Stimulated activated CD4-positive, alpha-beta T cell treated with anti-CD3 and anti-CD28 coated beads, Interleukin-4, amount 100 ng/mL, for 48 hours (primary cell): ENCODE measurements at places on chromosomes 16 and 17.

DNA sequence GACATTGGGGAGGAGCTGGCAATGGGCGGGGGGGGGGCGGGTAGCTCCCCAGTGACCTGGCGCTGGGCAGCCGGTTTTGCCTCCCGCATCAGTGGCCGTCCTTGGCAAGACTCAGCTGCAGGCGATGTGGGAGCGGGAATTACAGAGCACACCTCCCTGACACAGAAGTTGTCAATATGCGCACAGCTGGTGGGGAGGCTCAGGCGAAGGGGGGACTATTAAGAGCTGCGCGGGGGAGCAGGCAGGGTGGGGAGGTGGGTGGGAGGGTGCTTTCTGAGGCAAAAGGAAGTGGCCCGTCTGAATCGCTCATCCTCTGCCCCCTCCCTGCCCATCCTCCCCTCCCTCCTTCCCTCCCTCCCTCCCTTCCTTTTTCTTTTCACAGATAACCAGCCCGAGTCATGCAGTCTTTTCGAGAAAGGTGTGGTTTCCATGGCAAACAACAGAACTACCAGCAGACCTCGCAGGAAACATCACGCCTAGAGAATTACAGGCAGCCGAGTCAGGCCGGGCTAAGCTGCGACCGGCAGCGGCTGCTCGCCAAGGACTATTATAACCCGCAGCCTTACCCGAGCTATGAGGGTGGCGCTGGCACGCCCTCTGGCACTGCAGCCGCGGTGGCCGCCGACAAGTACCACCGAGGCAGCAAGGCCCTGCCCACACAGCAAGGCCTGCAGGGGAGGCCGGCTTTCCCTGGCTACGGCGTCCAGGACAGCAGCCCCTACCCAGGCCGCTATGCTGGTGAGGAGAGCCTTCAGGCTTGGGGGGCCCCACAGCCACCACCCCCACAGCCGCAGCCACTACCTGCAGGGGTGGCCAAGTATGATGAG, 44.0 kb downstream of the SREBF1 start:
- DNase-seq: peak; percentile 23

DNA sequence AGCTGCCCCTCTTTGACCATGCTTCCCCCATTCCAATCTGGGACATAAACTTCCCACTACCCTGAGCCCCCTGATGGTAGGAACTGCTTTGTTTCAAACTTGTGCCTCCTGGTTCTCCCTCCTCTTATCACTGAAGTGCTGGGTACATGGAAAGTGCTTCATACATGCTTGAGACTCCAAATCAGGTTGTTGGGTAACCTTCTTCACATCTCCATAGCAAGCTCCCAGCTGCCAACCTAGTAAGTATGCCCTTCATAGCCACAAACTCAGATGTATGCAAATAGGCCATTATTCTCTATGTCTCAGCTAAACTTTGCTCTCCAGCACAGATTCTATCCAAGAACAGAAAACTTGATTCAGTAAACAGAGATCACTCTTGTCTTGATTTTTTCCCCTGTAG, 310.6 kb upstream of the IRX3 start:
- DNase-seq: no peak

DNA sequence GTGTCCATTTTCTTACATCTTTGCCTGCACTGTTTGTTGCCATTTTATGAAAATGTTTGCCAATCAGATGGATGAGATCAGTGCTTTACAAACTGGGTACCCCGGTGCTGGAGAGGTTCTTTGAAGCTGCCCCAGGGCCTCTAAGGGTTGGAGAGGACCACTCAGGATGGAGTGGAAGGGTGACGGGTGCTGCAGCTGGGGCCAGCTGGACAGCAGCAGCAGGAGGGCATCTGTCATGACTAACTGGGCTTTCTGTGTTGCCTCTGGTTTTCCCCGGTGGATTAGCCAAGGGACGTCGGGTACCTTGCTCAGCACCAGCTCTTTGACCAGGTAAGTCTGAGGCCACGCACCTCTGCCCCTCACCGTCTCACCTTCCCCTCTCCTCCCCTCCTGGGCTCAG, 12.3 kb downstream of the KDM8 start:
- DNase-seq: no peak

GRCh38 chr17:41527063-41528023, 765 bp downstream of the KRT19 start:
- no peak for DNase-seq

- DNase-seq: no peak
Observed at GRCh38 chr16:21097151-21097550, 53.5 kb downstream of the DNAH3 start.

DNA sequence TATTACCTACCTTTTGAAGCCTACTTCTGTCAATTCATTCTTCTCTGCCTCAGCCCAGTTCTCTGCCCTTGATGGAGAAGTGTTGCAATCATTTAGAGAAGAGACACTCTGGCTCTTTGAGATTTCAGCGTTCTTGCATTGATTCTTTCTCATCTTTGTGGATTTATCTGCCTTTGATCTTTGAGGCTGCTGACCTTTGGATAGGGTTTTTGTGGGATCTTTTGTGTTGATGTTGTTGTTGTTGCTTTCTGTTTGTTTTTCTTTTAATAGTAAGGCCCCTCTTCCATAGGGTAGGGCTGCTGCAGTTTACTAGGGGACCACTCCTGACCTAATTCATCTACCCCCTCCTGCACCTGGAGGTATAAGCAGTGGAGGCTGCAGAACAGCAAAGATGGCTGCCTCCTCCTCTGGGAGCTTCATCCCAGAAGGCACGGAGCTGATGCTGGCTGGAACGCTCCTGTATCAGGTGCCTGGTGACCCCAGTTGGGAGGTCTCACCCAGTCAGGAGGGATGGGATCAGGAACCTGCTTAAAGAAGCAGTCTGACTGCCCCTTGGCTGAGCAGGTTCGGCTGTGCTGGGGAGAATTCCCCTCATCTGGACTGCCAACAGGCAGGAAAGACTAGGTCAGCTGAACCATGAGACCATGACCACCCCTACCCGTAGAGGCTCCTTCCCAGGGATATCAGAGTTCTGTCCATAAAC, 28.0 kb downstream of the NFATC3 start:
- no peak for DNase-seq

DNA sequence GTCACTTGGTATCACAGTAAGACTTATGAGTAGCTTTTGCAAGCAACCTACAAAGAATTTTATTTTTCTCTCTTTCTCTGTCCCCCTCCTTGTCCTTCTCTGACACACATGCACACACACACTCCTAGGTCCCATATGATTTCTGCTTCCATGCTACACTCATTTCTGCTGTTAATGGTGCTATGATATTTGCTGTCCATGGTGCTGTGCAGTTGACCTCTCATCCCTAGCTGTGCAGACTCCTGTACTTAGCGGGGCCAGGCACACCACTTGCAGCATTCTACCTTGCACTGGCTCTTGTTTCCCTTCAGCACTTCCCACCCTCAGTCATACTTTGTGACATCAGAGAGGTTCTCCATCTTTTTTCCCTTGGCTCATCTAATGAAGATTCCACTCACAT, 158.9 kb upstream of the CNTNAP4 start:
- DNase-seq: no peak

DNA sequence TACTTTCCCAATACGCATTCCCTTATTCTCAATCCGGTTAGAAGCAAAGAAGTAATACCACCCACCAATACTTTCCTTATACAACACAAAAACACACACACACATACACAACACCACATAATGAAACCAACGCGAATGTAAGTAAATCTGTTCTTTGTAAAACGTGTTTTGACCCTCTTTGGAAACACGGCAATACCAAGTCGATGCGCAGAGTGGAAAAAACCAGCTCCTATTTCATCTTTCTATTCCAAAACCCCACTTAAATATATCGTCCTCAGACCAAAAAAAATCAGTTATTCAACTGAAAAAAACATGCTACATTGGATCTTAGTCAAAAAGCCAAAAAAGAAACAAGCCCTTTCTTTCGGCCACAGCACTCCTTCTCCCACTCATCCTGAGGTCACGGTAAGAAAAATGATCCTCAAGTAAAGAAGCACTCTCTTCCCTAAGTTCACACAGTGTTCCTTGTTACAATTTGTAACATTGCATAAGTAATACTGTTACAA, 31.0 kb upstream of the ARL4D start:
- DNase-seq: peak; percentile 26

- DNase-seq: no peak
Observed at GRCh38 chr17:55394357-55395021, 27.1 kb downstream of the MMD start.

- no peak for DNase-seq
Observed at GRCh38 chr16:23025692-23026307, 123.5 kb downstream of the USP31 start.

DNA sequence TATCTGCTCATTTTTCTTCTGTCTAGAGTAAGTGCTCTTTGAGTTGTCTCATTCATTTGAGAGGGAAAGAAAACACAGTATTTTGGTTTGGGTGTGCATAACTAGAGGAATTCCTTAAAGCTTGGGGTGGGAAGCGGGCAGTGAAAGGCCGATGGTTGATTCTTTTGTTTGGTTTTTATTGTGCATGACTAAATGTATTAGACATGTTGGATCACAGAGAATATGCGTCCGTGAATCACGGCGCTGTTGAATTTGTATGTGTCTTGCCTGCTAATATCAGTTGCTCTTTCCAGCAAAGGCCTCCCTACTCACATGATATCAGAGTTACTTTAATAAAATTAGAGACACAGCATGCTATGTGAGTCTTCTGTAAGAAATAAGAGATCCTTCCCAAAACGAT, 180.0 kb downstream of the CHD9NB start:
- no peak for DNase-seq

DNA sequence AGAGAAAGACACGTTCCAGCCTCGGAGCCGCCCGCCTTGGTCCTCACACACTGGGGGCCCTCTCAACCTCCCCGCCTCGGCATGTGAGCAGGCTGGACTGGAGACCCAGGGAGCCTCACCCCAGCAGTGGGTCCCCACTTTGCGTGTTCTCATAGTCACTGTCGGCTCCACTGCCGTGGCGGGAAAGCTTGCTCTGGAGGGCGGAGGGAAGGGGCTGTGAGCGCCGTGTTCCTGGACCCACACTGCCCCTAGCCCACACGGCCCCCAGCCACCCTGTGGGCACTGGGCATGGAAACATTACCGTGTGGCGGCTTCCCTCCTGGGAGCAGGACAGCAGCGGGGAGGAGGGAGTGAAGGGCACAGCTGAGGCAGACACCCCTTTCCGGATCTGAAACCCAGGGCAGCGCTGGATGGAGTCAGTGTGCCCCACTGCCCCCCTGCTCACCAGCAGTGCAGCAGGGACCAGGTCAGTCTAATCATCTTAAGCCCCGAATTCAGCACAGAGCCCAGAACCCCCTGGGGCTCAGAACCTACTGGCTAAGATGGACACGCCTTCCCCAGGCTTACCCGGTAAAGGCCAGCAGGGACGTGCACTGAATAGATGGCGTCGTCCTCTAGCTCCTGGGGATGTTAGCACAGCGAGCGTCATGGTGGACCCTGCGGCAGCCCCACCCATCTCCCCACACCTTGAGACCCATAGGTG, 7.2 kb downstream of the TP53I13 start:
- DNase-seq: no peak

- DNase-seq: no peak
Observed at GRCh38 chr17:9256751-9257629, 235.7 kb downstream of the NTN1 start.

- no peak for DNase-seq
Observed at GRCh38 chr17:2390199-2390836, 10.5 kb downstream of the MNT start.

DNA sequence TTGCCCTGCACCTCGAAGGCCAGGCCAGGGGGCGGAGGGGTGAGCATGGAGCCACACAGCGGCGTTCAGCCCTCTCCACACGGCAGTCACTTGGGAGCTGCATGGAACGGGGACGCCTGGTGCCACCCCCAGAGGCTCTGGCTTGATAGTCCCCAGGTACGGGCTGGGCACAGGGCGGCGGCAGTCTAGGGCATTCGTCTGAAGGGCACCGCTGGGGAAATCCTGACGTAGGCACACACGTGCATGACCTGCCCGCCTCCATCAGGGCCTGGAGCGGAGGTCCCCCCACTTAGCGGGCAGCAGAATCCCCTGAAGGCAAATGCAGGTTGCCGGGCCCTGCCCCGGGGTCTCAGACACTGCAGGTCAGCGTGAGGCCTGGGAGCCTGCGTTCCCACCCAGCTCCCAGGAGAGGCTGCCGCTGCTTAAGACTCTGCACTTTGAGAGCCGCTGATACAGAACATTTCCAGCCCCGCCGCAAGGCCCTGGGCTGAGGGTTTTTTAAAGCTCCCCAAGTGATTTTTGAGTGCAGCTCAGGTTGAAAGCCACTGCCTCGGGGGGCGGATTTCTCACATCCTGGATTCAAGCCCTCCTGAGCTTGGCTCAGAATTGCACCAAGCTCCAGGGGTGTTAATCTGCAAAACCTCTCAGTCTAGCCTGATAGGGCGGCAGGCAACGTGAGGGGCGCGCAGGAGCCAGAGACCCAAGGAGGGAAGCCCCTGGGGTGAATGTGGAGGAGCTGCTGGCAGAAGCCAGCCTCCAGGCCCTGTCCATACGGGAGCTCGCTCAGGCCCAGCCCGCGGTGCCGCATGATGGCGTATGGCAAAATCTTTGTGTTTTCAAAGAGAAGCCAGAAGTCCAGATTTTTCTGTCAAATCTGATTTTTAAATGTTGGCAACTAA, 182.3 kb upstream of the GSE1 start:
- DNase-seq: no peak

GRCh38 chr17:44219616-44220212, at the start of gene UBTF:
TSS of gene UBTF (minus strand) at chr17:44219675. CDS start at chr17:44218229, 1,446 bp downstream.
- peak; percentile 31 for DNase-seq

- DNase-seq: no peak
Observed at GRCh38 chr17:50020841-50021599, 26.0 kb upstream of the DLX3 start.

DNA sequence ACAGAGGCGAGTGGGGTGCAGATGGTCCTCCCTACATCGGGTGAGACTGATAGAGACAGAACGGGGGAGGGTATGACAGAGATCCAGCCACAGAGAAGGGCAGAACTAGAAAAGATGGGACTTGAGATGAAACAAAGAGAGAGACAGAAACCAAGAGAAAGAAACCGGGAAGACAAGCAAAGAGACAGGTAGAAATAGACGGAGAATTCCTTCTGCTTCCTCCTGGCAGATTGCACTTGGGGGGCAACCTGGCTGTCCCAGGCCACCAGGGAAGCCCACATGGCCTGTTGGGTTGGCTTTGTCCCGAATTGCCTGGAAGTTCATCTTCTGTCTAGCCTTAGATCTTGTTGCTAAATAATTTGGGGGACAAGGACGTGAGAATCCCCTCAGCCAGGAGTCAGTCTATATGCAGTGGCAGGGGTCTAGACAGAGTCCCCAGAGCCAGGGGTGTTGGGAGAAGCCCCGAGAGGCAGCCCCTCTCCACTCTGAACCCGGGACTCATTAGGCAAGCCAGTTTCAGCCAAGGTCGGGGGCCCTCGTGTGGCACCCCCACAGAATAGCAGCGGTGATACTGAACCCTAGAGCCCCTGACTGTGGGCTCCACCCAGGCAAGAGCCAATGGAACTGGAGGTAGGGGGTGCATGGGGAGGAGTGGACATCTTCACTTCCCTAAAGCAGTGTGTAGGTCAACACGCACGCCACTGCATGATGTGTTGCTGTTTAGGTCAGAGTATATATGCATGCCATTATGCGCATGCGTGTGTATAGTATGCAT, 627 bp upstream of the TSPOAP1 start:
- peak; percentile 81 for DNase-seq
